Activated B cell treated with CpG ODN at 0.5 μM for 24 hours (primary cell): ENCODE measurements at places on chromosomes 7 and 10. TPM values are rescaled to one million over a fixed set of nuclear protein-coding genes. Genes with fewer than 3 reads are reported as not detected.

The FUOM gene
- total RNA-seq: 37.2 and 39.1 TPM in 2 replicates

The SPDYE11 gene
- total RNA-seq: not detected in 2 replicates

The RBM48 gene
- 21.6 and 24.3 TPM in 2 replicates for total RNA-seq

The NUTM2E gene
- total RNA-seq: 0.44 and 0.58 TPM in 2 replicates

The BHLHA15 gene
- 0.35 TPM in 1 of 2 replicates, not detected in the other for total RNA-seq

The CPVL gene
- not detected in 2 replicates for total RNA-seq
